ENCODE measurements at places on chromosomes 13 and 19.

GRCh38 chr13:67043901-67044300 lies 186.2 kb downstream of the PCDH9 start:
- DNase-seq: no peak

GRCh38 chr19:58277748-58278540 lies 811 bp upstream of the ZNF8 start:
- DNase-seq: peak; percentile 23

GRCh38 chr19:57123882-57124281 lies 4.1 kb downstream of the USP29 start:
- no peak for DNase-seq

DNA sequence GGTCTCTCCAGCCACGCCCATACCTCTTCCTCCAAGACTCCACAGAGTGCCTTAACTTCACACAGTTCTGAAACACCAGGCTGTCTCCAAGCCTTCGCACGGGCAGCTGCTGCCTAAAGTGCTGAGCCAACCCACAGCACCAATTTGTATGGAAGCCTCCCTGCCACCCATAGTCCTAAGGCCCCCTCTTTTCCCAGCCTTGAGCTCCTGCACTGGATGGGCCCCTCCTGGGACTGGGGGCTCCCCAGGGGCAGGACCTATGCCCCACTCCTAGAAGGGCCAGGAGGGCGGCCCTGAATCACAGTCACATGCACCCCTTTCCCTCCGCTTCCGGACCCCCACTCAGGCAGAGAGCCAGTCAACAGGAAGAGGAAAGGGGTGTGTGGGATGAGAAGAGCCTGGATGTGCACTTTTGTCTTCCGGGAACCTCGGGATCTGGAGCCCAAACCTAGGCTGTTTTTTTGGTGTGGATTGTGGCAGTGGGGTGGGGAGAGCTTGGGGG lies 5.1 kb upstream of the FCER2 start:
- DNase-seq: peak; percentile 40

- no peak for DNase-seq
Observed at GRCh38 chr19:40513741-40514315, 47.0 kb downstream of the SPTBN4 start.

GRCh38 chr13:41985788-41986508 lies 25.0 kb upstream of the VWA8 start:
- DNase-seq: no peak

GRCh38 chr13:100176801-100177400 lies 88.0 kb downstream of the PCCA start:
- DNase-seq: peak; percentile 37

DNA sequence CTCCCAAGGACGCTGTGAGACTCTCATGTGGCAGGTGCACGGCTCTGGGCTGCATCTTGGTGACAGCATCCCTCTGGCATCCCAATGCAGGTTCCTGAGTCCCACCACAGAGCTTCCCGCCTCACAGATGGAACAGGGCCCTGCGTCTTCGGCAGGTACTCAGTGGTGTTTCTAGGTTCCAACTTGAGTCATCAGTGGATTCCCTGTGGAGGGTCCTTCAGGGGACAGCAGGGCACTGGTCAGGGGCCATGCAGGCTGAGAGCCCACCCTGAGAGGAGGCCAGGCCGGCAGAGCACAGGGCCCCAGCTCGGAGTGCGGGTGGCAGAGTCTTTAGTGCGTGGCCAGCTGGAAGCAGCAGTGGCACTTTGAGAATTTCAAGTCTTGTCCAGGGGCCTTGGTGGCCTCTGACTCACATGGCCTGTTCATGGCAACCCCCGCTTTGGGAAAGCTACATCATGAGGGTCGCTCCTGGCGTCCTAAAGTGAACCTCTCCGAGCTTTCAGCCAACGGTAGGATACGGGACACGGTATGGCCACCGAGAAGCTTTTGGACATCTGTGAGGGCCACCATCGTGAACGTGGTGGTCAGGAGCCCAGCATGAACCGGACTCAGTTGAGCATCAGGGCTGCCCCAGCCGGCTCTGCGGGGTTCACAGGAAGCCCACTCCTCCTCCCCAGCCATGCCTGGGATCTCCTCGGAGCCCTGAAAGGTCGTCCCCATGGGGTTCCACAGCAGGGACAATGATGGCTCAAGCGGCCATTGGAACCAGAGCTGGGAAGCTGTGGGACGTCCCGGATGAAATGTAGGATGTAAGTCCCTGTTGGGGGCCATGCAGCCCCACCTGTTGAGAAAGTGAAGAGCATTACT lies 72.0 kb upstream of the MCF2L start:
- DNase-seq: no peak

DNA sequence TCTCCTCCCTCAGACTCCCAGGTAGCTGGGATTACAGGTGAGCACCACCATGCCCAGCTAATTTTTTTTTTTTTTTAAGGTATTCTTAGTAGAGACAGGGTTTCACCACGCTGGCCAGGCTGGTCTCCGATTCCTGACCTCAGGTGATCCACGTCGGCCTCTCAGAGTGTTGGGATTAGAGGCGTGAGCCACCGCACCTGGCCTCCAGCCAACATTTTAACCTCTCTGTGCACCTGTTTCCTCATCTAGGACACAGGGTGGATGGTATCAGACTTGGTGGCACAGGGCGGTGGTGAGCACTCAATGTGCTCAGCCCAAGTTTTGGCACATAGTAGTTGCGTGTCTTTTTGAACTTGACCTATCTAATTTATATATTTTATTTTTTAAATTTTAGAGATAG lies 12.5 kb downstream of the APBA3 start:
- DNase-seq: no peak

DNA sequence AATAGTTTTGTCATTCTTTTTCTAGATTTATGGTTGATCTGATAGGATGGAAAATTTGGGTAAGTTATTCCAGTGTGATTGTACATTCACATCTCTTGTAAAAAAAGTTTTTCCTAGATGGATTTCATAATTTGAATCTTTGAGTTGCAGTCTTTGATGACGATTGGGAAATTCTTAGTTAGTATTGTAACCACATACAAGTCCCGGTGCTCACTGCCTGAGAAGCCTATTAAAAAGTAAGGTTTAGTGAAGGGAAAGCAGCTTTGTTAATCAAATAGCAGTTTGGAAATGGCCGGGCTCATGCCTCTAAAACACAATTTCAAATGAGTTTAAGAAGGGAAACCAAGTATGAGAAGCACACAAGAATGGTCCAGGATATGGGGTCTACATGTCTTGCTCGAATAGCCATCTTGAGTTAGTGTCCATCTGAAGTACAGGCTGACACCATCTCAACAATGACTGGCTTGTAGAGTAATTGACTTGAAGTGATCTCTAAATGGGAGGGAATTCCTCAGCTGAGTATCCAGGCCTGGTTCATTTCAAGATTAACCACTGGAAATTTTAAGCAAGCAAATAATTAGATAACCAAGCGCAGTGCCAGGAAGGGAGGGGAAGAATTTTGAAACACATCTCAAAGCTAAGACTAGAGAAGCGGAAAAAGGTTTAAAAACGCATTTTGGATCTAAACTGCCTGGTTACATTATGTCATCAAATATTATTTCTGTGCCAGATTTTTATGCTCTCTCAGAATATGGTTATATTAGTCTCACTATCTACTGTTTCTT lies 1145.6 kb upstream of the MIR17HG start:
- peak; percentile 67 for DNase-seq

GRCh38 chr19:30171795-30172612 lies 200.2 kb upstream of the ZNF536 start:
- no peak for DNase-seq

- DNase-seq: peak; percentile 51
Observed at GRCh38 chr19:4015705-4016402, 8.3 kb downstream of the PIAS4 start.

All from muscle of leg (tissue), 16 donors.